COLO829 (cell line): ENCODE measurements at places on chromosomes 1 and 21.
A peak's percentile ranks its signal among the peaks of the same experiment; 100 is the strongest.

- no peak for DNase-seq
These were observed 390.9 kb upstream of the ADGRL2 start for GRCh38 chr1:81409780-81410274.

- DNase-seq: no peak
These were observed 43.8 kb downstream of the CAPN2 start for GRCh38 chr1:223755992-223756775.

DNA sequence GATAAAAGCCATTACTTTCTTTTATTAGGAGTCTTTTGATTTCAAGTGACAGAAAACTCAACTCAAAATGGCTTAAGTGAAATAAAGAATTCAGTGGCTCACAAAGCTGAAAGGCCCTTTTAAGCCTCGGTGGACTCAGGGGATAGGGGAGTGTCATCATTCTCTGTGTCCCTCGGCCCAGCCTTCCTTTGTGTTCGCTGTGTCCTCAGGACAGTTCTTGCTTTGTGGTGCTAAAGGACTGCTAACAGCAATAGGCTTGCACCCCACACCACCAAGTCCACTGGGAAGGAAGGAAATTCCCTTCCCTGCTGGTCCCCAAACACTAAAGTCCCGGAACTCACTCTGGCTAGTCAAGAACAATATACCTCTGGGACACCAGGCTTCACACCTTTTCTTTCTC, 129.2 kb downstream of the NTPCR start:
- no peak for DNase-seq

- DNase-seq: no peak
These were observed 34.1 kb downstream of the EGLN1 start for GRCh38 chr1:231387770-231388669.

GRCh38 chr1:179081687-179082332, at the start of gene TOR3A:
Gene TOR3A (plus strand): TSS chr1:179082070. CDS start chr1:179082129, 59 bp downstream.
- DNase-seq: peak; percentile 62

- DNase-seq: no peak
These were observed 207.0 kb downstream of the PTPRC start for GRCh38 chr1:198845851-198846250.

DNA sequence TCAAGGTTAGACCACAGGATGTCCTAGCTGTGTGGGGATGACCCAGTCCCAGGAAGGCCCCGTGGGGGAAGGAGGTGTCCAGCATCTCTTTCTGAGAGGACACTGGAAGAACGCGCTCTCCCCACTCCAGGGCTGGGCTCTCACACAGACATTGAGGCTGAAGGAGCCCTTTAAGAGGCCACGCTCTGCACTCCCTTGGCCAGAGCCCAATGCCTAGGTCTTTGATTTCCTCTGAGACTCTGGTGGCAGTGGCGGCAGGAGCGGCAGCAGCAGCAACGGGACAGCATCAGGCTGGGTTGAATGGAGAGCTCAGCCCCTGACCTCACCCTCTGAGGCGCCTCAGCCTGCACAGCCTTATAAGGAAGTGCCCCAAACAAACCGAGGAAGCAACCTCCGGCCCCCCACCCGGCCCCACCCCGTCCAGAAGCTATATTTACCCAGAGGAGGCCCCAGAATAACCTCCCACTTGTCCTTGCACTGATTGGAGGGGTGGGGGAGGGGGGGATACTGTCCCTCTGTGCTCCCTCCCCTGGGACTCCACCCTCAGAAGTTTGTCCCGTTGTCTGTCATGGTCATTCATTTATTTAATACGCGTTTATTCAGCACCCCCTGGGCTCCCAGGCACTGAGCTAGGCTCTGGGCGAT, 12.3 kb downstream of the NES start:
- no peak for DNase-seq

GRCh38 chr1:8463144-8463927, 145.4 kb downstream of the SLC45A1 start:
- DNase-seq: peak; percentile 67

DNA sequence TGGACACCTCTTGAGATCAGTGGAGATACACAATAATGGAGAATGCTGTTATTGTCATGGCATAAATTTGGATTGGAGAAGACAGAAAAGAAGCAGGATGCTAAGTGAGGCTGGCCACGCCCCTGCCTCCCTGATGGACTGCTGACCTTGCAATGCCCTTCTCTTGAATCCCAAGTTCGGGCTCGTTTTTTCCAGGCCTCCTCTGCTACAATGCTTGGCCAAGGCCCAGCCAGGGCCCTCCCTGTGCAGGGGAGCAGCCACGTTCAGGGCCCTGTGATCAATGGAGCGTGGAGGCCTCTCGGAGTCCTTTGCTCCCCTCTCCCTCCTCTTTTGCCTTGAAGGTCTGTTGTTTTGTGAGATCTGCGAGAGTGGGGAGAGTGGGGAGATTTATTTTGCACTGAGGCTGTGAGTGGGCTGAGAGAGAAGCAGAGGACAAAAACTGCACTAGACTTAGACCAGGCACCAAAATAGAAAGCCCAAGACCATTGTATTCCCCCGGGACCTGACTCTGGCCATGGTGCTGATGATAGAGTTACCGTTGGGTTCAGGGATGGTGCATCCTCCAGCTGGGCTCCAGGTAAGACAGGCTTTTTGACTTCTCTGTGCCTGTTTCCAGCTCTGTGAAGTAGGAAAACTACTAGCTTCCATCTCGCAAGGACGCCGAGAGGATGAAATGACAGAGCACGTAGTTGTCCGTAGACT, 268.6 kb downstream of the KAZN start:
- no peak for DNase-seq

GRCh38 chr1:19859876-19860275, 22.3 kb upstream of the OTUD3 start:
- DNase-seq: no peak

DNA sequence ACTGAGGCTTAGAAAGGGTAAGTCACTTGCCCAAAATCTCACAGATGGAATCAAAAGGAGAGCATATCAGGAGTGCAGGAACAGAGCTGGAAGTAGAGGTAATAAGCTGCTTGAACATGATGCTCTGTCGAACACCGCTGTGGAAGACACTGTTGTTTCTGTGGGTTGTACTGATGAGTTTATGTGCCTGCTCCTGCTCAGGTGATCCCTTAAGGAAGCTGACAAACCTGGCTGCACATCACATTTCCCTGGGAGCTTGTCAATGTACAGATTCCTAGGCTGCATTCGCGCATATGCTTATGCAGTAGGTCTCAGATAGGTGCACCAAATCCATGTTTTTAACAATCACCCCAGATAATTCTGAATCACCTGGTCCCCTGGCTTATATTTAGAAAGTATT, 79.7 kb downstream of the ZNF326 start:
- no peak for DNase-seq

DNA sequence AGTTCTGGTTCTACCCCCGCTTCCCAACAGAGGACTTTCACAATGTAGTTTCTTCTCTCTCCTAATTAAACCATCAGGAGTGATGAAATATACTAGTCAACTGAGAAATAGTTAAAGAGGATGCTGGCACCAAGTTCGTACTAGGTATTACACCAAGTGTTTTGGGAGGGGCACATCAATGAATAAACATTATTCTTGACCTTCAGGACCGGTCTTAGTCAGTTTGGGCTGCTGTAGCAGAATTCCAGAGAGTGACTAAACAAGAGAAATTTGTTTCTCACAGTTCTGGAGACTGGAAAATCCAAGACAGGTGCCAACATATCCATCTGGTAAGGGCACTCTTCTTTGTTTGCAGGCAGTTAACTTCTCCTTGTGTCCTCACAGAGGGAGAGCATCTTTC, 103.8 kb downstream of the SPATA17 start:
- no peak for DNase-seq

DNA sequence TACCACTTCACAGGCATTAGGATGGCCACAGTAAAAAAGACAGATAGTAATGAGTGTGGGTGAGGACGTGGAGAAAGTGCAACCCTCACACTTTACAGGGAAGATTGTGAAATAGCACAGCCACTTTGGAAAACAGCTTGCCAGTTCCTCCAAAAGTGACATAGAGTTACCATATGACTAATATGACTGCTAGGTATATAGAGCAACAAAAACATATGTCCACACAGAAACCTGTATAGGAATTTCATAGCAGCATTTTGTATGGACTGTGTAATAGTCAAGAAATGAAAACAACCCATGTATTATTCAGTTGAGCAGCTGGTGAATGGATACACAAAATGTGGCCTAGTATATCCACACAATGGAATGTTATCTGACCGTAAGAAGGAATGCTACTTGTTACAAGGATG, 30.4 kb upstream of the LBR start:
- no peak for DNase-seq

DNA sequence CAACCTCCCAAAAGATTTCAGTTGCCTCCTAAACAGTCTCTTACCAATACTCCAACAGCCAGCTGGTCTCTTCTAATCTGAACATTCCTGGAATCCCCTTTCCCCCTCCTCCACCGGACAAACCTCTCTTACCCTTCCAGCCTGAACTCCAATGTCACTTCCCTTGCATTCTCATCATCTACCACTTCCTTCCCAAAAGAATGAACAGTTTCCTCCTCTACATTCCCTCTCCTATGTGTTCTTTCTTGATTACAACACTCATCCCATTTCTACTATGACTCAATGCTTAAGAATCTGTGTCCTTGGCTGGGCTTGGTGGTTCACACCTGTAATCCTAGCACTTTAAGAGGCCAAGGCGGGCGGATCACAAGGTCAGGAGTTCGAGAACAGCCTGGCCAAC, 417.1 kb downstream of the SETD4 start:
- no peak for DNase-seq

GRCh38 chr21:26423511-26423910, 149.6 kb downstream of the CYYR1 start:
- no peak for DNase-seq

DNA sequence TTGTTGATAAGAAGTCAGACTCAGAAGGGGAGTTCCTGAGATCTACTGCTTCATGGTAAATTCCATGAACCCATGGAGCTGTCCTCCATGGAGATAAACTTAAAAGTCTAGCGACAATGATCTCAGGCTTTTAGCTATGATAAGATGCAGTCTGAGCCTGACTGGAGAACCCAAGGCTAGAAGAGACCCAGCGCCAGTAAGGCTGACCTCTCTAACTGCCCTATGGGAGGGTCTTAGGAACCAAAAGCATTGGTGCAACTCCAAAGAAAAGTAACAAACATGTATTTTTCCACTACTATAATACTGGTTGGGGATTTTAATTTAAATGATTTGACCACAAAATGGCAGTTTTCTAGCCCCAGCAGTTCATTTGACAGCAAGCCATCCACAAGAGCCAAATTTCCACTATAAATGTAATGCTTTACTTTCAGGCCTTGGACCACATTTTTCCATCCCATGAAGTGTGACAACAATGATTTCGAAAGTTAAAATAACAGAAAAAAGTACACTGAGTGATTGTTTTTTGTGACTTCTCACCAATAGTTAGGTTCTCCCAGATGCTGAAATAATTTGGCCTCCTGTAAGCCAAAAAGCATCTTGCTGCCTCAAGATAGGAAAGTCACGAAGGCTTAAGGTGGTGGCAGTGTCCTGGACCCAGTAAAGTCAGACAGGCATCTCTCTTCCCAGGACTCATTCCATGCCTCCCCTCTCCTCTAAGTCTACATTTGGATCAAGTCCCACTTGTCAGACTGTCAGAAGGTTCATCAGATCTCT, 43.1 kb upstream of the EXOSC10 start:
- DNase-seq: no peak
